ENCODE measurements at places on chromosomes 5 and 9.

DNA sequence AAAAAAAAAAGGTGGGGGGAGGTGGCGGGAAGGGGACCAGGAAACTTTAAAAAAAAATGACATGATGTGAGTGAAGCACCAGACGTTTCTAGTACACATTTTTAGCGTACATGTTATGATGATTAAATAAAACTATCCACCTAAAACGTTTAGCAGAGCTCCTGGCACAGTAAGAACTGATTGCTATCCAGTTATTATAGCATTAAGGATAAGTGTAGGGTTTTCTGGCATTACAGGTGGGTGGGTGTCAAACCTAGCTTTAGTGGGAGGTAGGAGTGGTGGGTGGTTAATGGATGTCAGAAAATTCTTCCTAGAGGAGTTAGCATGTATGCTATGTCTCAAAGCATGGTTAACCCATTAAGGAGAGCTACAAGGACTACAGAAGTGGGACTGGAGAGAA is 2329.5 kb downstream of the MAT2B start:
- DNase-seq, result no peak

GRCh38 chr5:166726406-166726805 is 1565.0 kb upstream of the WWC1 start:
- DNase-seq, result no peak

- no peak for DNase-seq
Measured at GRCh38 chr9:27829621-27830020, 256.3 kb upstream of the C9orf72 start.

DNA sequence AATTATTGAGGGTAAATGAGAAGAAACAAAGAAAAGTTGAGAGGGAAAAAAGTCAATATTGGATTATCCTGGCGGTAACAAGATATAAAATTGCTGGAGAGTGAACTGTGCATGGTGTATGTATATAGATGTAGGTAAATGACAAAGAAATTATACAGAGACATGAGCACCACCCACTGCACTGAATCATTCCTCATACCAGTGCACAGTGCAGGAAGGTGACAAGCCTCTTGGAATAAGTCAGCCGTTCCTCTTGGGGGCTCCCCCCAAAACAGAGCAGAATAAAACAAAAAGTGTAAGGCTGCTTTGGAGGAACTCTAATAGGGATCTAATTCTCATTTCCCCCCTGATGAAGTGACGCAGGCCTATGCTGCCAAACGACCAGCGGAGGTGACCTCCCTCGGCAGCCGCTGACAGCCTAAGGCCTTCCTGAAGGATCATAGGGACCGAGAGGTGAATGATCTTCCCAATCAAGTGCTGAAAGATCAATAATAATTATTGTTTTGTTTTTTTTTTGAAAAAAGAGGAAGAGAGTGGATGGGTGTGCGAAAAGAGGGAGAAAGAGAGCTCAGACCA is 245.0 kb downstream of the PSAT1 start:
- DNase-seq, result no peak

- DNase-seq, result no peak
Measured at GRCh38 chr5:178453224-178453623, 137.0 kb downstream of the COL23A1 start.

- DNase-seq, result no peak
Measured at GRCh38 chr5:119537704-119538103, 85.4 kb downstream of the HSD17B4 start.

GRCh38 chr5:137666461-137666850 is 69.4 kb downstream of the KLHL3 start:
- no peak for DNase-seq

GRCh38 chr5:124317451-124317850 is 429.0 kb downstream of the ZNF608 start:
- no peak for DNase-seq

- DNase-seq, result no peak
Measured at GRCh38 chr5:5178136-5178535, 38.0 kb downstream of the ADAMTS16 start.

GRCh38 chr9:134059661-134060395 is 8.0 kb downstream of the BRD3 start:
- DNase-seq, result no peak

DNA sequence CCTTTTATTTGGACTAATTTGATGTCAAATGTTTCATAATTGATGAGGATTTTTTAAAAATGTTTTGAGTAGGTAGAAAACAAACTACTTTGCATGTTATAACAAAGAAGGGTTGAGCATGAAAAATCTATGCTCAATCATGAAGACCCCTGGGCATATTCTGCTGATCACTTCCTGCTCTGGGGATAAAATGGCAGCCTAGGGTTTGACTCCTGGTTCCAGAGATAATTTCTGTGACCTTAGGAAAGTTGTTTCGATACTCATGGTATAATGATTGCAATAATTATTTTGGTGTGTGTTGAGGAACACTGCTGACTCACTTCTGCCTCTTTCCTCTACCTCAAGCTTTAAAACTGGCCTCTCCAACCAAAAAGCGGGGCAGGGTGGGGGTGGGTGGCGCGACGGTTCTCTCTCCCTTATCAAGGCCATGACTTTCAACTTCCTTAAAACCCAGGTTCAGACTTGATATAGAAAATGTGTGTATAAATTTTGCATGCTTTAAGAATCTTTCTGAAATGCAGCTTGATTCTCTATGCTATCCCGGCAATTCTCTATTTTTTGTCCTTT is 6.0 kb upstream of the PIP5K1B start:
- no peak for DNase-seq

Measured in uterus (tissue), 4 donors.